NCI-H187 (cell line): ENCODE measurements at places on chromosomes 7 and 10.
A peak's percentile ranks its signal among the peaks of the same experiment; 100 is the strongest.

- DNase-seq, result no peak
These were observed 209.8 kb downstream of the ZEB1 start for GRCh38 chr10:31528831-31529230.

DNA sequence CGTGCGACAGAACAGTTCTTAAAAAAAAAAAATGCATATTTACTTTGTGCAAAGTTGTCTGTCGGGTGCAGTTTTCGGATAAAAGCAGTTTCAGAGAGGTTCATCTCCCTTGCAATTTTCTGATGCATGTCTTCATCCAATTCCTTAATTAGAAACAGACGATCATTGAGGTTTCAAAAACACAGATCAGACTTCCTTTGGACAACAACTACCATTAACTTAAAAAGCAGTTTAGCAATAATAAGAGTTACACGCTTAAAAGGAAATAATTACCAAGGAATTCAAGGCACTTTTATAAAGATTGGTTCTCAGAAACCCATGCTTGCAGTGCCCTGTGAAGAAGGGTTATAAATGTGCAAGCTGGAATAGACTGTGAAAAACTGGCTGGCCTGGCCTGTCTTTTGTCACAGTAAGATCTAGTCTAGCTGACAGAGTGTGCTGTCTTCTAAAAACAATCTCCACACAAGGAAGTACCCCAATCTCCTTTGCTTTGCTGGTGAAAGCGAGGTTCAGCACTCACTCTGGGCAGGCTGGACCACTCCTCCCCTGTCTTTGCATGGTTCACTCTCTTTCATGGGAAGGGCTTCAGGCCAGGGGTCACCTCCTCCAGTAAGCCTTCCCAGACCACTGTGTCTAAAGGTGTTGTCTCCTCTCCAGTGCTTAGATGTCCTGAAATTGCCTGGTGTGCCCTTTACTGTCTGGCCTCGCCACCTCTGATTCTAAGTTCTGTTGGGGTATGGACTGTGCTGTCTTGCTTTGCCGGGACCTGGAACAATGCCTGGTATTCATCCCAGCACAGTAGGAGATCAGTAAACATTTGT lies 34.8 kb upstream of the HNRNPH3 start:
- DNase-seq, result no peak

DNA sequence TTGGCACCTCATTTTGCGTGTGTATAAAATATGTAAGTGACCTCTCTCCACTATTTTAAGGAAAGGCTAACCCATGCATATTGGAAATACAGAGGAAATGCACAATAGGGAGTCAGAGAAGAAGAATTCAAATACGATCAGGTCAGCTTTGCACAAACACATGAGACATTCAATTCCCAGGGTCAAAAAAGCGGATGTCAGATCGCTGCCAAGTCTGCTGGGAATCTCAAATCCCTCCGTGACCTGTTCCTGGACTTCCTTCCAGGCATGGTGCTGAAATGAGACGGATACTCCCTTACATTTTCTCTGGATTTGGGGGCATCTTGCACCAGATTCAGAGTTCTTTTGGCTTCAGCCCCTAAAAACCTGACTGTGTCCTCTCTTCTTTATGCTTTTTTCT lies 91.9 kb upstream of the PRKCQ start:
- DNase-seq, result no peak

- no peak for DNase-seq
These were observed 87.7 kb downstream of the PRKG1 start for GRCh38 chr10:51162002-51162401.

DNA sequence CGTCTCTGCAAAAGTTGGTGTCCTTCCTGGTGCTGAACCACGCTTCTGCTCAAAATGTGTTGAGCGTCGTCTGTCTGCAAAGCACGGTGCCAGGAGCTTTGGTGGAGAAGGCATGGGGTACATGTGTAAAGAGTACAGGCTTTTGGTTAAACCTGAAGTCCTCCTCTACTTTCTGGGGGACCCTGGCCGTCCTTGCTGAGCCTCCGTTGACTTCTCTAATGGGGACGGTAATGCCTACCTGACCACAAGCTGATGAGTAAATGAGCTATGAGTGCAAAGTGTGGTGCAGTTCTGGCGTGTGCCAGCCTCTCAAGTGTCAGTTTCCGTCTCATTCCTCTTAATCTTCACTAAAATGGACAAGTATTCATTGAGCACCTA lies 527 bp upstream of the HERPUD2 start:
- no peak for DNase-seq

GRCh38 chr7:134513169-134513752 lies 14.1 kb upstream of the AKR1B10 start:
- peak; percentile 1 for DNase-seq

GRCh38 chr10:29317027-29317420 lies 28.2 kb downstream of the LYZL1 start:
- no peak for DNase-seq
